ENCODE measurements at places on chromosomes 2 and 18. TPM values are rescaled to one million over a fixed set of nuclear protein-coding genes. Genes with fewer than 3 reads are reported as not detected.

The DYNAP gene
- not detected for total RNA-seq

DNA sequence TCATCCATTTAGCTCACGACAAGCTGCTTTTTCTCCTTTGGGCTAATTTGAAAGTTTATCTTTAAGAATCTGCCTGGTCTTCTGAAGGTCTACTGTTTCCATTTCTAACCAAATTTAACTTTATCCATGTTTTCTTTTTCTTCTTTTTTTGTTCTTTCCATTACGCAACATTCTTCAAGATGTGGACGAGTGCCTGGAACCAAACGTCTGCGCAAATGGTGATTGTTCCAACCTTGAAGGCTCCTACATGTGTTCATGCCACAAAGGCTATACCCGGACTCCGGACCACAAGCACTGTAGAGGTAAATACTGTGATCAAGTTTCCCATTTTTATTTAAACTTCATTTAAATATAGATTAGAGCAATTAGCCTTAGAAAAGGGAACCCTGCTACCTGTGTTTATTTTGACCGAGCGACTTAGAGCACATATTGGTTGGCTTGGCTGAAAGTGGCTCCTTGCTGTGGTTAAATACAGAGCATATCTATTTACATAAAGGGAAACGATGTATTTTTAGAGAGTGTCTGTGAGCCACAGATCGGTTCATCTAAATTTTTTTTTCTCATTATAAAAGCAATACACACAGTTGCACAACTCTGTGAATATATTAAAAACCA is 183.4 kb upstream of the RASGRP3 start:
- no peak overlapping the region for H3K4me3 ChIP-seq
- H3K36me3 ChIP-seq: no peaks in the 10 kb centered on the region
- H3K4me1 ChIP-seq: no peaks in the 10 kb centered on the region
- H3K27ac ChIP-seq: no peak overlapping the region
- H3K27me3 ChIP-seq: no peaks in the 10 kb centered on the region

DNA sequence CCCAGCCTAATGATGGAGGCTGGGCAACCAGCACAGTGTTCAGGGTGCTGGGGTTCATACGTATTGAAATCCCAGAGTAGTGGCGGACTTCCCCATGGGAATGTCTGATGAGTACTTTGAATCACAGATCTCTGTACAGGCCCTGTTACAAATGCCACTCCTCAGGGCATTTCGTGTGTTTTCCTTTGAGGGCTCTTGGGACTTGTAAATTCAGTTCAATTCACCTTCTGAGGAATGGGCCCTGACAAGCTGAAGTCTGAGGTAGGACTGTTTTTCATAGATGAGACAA is 288 bp upstream of the RDH14 start:
- peak overlapping the region; percentile 80 for H3K4me3 ChIP-seq
- peaks cover 31% of the 10 kb centered on the region for H3K4me1 ChIP-seq
- H3K27ac ChIP-seq: peak overlapping the region; percentile 84
- H3K27me3 ChIP-seq: no peaks in the 10 kb centered on the region
- no peaks in the 10 kb centered on the region for H3K36me3 ChIP-seq

The TCF23 gene
- total RNA-seq: not detected

DNA sequence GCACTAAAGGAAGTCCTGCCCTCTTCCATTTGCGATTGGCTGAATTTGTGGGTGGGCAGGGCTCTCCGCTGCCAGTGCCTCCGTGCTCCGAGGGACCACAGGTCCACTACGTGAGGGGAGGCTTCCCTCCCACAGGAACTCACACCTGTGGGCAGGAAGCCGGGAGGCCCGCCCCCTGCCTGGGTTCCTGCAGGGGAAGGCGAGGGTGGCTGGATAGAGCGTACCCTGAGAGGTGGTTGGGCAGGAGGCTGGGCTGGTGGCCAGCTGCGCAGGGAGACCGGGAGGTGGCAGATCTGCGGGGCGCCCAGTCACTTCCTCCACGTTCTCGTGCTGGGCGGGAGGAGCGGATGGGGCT is 47.0 kb upstream of the PTH2R start:
- no peak for DNase-seq
- H3K36me3 ChIP-seq: no peaks in the 10 kb centered on the region
- no peak overlapping the region for H3K27ac ChIP-seq
- H3K4me3 ChIP-seq: no peak overlapping the region
- no peaks in the 10 kb centered on the region for H3K4me1 ChIP-seq

DNA sequence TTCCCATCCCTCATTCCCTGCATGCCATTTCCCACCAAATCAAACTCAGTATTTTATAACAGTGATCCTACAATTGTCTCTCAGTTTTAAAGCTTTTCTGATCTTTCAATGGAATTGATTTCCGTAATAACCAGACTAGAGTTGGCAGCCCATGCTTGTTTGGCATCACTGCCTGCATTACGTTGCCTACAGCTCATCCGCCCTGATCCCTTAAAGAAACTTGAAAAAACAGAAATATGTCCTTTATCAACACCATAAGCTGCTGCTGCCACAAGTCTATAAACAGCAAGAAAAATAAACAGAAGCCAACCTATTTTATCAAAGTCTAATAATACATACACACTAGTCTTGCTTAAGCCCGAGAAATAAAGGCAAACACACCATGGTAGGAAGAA is 331.0 kb downstream of the METTL4 start:
- no peak for DNase-seq
- H3K4me3 ChIP-seq: no peak overlapping the region
- H3K4me1 ChIP-seq: no peaks in the 10 kb centered on the region

DNA sequence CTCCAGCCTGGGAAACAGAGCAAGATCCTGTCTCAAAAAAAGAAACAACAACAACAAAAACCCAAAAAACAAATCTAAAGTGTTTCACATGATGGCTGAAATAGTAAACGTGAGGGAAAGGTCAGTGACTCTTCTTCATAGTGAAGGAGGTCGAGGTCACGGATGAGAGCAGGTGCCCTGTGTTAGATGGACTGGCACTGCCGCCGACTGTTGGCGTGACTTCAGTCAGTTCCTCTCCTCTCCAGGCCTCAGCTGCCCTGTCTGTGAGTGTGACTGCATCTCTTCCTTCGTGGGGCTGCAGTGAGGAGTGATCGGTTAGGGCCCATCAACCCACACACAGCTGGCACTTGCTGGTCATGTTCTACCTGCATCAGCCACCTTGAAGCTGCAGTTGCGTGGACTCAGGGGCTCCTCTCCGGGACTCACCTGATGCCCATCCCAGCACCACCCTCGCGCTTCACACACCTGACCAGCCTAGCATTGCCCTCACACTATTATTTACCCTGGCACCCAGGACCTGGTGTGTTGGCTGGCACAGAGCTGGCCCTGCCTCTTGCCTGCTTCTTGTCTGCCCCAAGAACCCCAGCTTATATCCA is 30.1 kb upstream of the TMEM87B start:
- no peaks in the 10 kb centered on the region for H3K36me3 ChIP-seq
- no peaks in the 10 kb centered on the region for H3K4me1 ChIP-seq
- DNase-seq: no peak
- H3K27ac ChIP-seq: no peak overlapping the region

The PLCL1 gene
- 0.71 TPM for total RNA-seq

- no peak overlapping the region for H3K27ac ChIP-seq
- no peaks in the 10 kb centered on the region for H3K4me1 ChIP-seq
- H3K4me3 ChIP-seq: no peak overlapping the region
- no peak for DNase-seq
Measured at GRCh38 chr2:175251425-175252041, 70.0 kb upstream of the ATP5MC3 start.

DNA sequence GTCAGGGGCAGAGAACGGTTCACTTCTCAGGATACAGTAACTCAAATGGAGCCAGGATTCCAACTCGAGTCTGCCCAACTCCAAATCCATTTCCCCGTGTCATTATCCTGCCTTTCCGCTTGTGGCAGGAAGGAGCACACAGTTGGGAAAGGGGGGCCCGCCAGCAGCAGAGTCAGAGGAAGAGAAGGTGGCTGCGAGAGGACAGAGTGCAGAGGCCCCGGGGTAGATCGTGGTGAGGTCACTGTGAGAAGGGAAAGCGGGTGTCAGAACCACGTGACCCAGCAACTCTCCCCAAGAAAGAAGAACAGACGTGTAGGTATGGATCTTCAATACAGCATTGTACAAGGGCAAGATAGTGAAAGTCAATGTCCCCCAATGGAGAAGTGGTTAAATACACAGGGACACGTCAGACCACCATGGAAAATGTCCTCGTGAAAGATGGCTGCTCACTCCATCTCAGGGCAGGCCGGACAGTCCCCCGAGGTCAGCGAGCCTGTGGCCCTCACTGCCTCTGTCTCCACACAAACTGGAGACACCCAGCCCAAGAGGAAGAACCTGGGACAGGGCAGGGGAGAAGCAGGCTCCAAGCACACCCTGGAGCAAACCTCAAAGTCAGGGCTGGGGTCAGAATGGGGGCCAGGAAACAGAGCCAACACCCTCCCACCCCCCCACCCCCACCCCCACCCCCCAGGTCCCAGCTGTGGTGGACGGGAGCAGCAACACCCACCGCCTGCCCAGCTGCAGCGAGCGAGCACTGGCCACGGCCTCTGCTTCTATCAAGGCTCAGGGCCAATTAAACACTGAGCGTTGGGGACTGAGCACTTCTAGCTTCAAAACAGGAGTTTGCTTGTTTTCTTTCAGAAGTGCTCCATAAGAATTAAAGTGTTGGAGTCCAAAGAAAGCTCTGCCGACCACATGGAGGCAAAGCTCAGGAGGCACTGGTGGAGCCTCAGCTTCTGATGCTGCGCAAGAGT is 92.7 kb downstream of the EIPR1 start:
- no peak overlapping the region for H3K4me3 ChIP-seq
- H3K27ac ChIP-seq: no peak overlapping the region
- no peaks in the 10 kb centered on the region for H3K4me1 ChIP-seq
- H3K36me3 ChIP-seq: peaks cover 5% of the 10 kb centered on the region

DNA sequence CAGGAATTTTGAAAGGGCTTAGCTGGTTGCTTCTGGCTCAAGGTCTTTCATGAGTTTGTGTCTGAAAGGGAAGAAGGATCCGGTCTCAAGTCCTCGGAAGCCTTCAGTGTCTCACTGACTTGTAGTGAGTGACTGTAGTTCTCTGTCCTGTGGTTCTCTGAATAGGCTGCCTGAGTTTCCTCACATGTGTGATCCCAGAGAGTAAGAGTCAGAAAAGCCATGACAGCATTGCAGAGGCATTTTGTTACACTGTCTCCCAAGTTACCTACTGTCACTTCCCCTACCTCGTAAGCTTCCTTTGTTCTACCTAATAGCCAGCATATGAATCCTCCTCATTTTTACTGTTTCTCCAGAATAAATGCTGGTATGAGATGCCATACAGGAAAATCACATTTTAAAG is 709.1 kb upstream of the CHAC2 start:
- no peaks in the 10 kb centered on the region for H3K27me3 ChIP-seq
- no peak for DNase-seq
- no peak overlapping the region for H3K27ac ChIP-seq
- H3K36me3 ChIP-seq: no peaks in the 10 kb centered on the region
- no peaks in the 10 kb centered on the region for H3K4me1 ChIP-seq

DNA sequence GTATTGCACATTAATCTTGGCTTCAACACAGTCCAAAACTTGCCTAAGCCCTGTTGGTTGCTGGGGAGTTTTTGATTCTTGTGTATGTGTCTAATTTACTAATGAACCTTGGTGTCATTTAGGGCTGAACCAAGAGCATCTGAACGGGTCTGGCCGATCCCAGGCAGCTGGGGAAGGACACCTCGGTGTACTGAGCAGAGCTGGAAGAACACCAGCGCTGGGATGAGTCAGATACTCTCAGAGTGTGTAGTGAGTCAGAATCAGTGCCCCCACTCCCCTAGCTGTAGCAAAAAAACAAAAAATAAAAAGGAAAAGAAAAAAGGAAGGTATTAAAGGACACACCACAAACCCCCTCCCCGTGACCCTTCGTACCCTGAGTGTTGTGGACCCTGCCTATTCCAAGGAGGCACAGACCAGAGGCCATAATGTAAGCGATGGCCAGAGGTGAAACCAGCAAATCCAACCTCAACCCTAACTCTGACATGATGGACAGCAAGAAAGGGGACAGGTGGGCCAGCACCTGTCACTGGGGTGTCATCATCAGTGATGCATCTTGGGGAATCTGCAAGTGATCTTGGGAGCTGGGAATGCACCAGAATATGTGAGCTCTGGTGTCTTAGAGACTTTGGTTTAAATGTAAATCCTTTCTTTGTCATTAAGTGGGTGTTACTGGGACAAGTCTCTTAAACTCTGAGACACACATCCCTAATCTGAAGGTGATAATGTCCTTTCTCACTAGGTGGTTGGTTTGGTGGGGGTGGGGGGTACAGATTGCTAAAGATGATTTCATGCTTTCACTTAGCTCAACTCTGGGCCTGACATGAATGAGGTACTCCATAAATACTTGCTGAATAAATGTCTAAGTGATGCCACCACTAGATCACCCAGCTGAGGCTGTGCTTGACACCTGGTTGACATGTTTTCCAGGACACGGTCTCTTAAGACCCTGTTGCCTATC is 34.2 kb upstream of the NCOA1 start:
- no peak overlapping the region for H3K4me3 ChIP-seq
- H3K27me3 ChIP-seq: no peaks in the 10 kb centered on the region
- H3K36me3 ChIP-seq: no peaks in the 10 kb centered on the region
- no peaks in the 10 kb centered on the region for H3K4me1 ChIP-seq
- DNase-seq: no peak

GRCh38 chr18:1604751-1605150 is 700.1 kb downstream of the ADCYAP1 start:
- no peak overlapping the region for H3K4me3 ChIP-seq
- no peaks in the 10 kb centered on the region for H3K36me3 ChIP-seq
- no peak for DNase-seq
- no peaks in the 10 kb centered on the region for H3K27me3 ChIP-seq
- H3K4me1 ChIP-seq: no peaks in the 10 kb centered on the region
- no peak overlapping the region for H3K27ac ChIP-seq

- H3K4me3 ChIP-seq: no peak overlapping the region
- H3K27me3 ChIP-seq: no peaks in the 10 kb centered on the region
- no peaks in the 10 kb centered on the region for H3K4me1 ChIP-seq
- no peaks in the 10 kb centered on the region for H3K36me3 ChIP-seq
- DNase-seq: no peak
Measured at GRCh38 chr18:55110436-55110835, 151.2 kb upstream of the CCDC68 start.

The KCNG2 gene
- total RNA-seq: not detected

GRCh38 chr2:148430101-148430500 is 214.4 kb upstream of the EPC2 start:
- no peaks in the 10 kb centered on the region for H3K36me3 ChIP-seq
- no peaks in the 10 kb centered on the region for H3K4me1 ChIP-seq
- H3K4me3 ChIP-seq: no peak overlapping the region
- no peaks in the 10 kb centered on the region for H3K27me3 ChIP-seq
- no peak for DNase-seq

The CD8B2 gene
- 3.6 TPM for total RNA-seq

DNA sequence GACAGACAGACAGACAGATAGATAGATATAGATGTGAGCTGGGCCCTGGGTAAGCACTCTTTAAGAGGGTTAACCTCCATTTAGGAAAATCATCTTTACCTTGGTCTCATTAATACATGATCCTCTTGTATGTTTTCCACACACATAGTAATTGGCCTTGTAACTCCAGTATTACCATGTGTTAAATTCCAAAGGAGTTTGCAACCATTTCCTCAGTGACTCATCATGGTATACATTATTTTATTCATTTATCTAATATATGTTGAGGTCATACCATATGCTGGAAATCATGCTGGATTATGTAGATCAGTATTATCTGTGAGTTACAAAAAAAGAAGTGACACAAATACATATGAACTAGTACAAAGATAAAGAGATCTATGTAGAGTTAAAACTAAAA is 504.3 kb downstream of the DCC start:
- no peak overlapping the region for H3K27ac ChIP-seq
- no peaks in the 10 kb centered on the region for H3K4me1 ChIP-seq
- no peak overlapping the region for H3K4me3 ChIP-seq

The PJVK gene
- 1.9 TPM for total RNA-seq

- no peak overlapping the region for H3K4me3 ChIP-seq
- no peaks in the 10 kb centered on the region for H3K27me3 ChIP-seq
- H3K27ac ChIP-seq: no peak overlapping the region
- no peaks in the 10 kb centered on the region for H3K36me3 ChIP-seq
Measured at GRCh38 chr18:1652018-1652417, 747.3 kb downstream of the ADCYAP1 start.

The TMEFF2 gene
- not detected for total RNA-seq

The HOXD3 gene
- not detected for total RNA-seq
